ENCODE measurements at places on chromosomes 6 and 20. TPM values are rescaled to one million over a fixed set of nuclear protein-coding genes. Genes with fewer than 3 reads are reported as not detected.

DNA sequence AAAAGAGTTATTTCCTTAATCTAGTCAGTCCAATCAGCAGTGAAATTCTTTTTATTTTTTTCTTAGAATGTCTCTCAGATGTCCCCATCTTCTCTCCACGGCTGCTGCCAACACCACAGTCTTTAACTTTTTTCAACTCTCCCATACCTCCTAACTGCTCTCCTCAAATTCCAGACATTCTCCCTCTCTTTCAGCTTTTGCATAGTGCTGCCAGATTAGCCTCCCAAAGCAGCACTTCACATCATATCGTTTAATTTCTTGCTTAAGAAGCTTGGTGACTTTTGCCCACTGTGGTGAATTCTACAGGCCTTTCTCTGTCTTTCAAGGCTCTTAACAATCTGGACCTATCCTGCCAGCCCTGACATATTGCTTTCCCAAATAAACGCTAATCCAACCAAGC, 233.4 kb downstream of the UST start:
- DNase-seq, result no peak

DNA sequence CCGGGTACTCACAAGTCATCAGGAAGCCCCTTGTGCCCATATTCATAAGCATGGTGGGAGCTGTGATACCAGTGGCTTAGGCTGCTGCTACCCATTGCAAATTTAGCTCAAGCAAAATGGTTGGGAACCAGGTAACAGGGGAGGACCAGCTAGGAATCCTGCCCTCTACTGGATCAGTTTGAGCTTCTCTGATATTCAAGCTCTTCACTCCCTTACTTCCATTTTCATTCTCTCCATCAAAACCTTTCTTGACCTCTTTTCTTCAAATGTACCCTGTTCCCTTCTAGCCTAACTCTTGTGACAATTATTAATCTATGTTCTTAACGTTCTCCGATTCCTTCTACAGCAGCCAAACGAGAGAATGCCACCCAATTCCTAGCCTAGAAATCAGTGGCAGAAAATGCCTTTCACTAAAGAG, 9.7 kb downstream of the NOL7 start:
- DNase-seq, result no peak

GRCh38 chr6:64288351-64288750, 652.7 kb downstream of the PHF3 start:
- DNase-seq, result no peak

DNA sequence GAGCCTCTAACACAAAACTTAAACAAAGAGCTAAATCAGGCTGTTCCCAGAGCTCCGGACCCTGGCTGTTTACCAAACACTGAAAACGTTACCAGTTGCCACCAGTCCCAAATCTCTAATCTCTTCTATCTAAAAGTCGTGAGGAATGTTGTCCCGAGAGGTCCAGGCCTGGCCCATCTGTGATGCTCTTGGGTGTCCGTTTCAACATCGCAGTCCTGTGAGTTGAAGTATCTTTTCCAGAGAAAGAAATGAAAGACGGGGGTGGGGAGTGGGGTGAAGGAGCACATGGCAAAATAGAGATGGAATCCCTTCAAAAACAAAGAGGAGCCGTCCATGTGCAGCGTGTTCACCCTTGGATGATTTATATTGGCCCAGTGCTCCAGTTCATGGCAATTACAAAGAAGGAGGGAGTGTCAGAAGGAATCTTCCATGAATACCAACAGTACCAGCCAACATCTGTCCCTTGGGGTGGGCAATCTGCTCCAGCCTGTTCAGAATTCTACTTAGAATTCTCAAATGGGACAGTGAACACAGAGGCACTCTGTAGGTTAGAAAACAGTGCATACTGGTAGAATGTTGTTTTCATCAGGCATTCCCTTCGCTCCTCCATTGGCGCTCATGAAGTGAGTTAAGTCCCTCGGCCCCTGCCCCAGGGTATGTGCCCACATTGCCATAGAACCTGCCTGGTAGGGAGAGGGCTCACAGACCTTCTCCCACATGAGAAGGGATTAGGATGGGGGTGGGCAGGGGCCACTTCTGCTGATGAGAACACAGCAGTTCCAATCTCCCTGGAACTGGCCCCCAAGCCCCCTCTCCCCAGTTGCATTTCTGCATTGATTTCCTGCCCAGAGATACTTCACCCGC, 112.1 kb downstream of the LY86 start:
- DNase-seq, result no peak

- DNase-seq, result no peak
Measured at GRCh38 chr20:45783656-45784294, 7.9 kb downstream of the WFDC3 start.

- DNase-seq, result no peak
Measured at GRCh38 chr6:109834131-109834530, 143.0 kb downstream of the FIG4 start.

DNA sequence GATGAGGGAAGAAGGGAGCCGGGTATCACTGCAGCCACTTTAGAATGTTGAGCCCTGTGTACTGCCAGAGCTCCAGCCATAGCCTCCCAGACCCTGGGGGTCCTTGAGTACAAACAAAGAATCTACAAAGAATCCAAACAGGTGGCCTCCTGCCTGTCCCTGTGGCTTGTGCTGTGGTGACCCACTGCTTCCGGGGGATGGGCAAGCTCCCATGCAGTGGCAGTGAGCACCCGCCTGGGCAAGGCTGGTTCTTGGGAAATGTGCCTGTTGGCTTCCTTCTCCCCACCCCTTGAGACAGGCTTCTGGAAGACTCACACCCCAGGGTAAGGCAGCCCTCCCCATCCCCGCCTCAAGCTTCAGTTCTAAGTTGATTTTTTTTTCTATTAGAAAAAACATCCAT, 13.9 kb downstream of the SIRPA start:
- DNase-seq, result no peak

GRCh38 chr6:4813055-4813454, 36.9 kb downstream of the CDYL start:
- DNase-seq, result no peak

GRCh38 chr6:13813621-13814175, 659 bp downstream of the MCUR1 start:
- peak; percentile 54 for DNase-seq

DNA sequence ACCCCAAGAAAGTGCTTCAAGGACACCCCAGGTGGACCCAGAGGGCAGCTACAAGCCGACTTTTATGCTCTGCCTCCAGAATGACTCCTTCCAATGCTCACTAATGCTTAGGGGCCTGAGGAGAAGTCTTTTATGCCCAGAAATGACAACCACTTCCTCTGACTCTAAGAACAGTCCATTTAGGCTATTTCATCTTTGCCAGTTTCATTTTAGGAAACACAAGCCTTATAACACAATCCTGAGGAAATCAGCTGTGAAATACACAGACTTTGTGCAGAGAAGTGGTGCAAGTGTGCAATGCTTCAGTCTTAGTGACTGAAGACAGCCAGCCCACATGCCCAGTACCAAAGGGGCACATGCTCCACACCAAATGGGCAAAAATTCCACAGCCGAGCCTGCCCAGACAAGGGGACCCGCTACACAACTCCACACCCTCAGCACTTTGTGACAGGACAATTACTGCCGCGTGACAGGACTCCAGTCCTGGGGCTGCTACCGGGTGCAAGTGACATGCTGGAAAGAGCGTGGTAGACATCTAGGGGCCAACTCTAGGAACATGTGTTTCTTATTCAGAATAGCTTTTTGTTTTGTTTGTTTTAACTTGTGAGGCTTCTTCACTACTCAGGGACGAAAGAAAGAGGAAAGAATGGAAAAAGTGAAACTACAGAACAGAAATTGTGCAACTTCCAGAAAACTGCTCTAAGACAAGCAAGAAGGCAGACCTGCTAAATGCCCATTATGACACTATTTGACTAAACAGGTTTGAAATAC, 28.2 kb upstream of the PLAGL1 start:
- DNase-seq, result no peak

GRCh38 chr6:107917451-107918375, 40.3 kb downstream of the SEC63 start:
- DNase-seq, result no peak

DNA sequence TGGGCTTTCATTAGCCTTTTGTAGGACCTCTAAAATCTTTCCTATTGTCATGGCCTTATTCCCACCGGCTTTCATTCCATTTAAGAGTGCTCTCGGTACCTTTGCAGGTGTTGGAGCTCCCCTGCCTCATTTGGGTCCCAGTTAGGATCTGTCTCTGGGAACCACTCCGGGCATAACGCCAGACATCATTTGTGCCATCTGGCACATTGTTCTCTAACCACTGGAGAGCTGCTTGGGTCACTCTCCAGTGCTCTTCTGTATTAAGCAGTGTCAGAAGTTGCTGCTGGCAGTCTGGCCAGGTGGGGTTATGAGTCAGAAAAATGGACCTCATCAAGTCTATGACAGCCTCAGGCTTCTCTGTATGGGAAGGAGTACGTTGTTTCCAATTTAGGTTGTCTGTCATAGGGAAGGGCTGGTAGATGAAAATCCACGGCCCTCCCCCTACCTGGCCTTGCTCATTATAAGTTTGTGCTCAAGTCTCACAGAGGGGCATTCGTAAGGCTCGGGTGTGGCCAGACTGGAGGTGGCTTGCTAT, 62.9 kb upstream of the MOCS1 start:
- DNase-seq, result no peak

GRCh38 chr6:132648356-132648755, 10.6 kb downstream of the TAAR1 start:
- no peak for DNase-seq

DNA sequence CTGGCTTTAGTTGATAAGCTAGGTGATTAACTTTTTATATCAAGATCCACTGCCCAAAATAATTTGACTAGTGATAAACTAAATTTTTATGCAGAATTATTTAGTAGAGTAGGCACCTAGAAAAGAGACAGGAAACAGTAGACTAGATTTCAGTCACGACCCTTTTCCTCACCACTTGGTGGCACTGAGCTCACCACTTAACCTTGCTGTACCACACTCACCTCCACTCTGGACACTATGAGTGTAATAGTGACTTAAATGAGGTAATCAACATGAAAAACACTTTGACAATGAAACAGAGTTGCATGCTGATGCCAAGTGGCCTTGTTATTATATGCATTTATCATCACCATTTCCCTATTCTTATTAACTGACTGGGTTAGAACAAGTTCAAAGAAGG, 730.4 kb downstream of the KIF16B start:
- no peak for DNase-seq

GRCh38 chr20:33793011-33793931, 17.9 kb upstream of the CHMP4B start:
- DNase-seq, result no peak

DNA sequence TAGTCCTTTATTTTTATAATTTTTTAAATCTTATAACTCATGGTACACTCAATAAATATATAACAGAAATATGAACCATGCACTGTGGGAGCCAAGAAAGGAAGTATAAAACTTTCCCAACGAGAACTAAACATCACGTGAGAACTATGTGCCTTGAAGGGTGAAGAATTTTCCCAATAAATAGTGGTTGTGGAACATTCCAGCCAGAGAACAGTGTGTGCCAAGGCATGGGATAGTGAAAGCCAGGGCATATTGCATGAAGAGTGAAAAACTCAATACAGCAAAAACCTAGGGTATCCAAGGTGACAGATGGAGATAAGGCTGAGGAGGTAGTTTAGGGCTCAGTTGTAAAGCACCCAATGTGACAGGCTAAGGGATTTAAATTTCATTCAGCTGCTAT, 86.1 kb downstream of the SIM1 start:
- no peak for DNase-seq

GRCh38 chr6:6412700-6413099, 92.2 kb upstream of the F13A1 start:
- no peak for DNase-seq

DNA sequence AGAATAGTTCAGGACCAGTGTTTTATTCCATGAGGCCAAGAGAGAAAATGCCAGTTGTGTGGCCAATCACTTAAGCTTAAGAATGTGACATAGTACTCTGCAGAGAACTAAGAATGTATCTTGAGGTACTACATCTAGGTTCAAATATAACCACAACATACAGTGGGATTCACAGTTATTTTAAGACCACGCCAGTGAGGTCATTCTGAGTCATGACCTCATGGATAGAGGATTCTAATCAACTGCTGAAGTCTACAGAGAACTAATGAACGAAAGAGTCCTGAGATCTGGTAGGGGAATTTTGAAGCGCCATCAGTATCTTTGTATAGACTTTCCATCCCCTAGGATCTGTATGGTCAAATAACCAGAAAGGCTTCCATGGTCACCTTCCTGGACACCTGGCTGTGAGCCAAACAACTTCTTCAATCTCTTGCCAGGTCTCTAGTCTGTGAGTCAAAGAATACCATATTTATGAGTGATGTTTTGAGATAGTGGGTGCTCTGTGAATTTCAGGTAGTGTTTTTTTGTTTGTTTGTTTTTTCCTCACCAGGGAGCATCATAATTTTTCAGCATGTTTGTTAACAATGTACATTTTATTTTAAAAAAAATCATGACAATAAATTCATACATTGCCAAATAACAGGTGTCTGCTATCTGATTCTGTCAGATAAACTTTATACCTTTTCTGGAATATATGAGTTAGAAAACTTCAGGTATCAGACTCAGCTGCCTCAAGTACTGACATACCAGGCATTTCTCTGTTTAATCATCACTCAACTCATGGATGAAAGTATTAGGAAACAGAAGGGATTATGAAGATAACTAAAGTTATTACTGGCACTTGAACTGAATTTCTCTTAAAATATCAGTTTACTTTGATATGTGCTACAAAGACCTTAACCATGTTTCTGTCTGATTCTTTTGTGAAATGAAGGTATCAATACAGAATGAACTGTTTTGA, 217.9 kb downstream of the PLCB4 start:
- no peak for DNase-seq

GRCh38 chr20:49724408-49725223, 10.9 kb upstream of the B4GALT5 start:
- DNase-seq, result no peak

HLA-DRB5 gene
- total RNA-seq, result not detected

ESR1 gene
- not detected for total RNA-seq

C20orf204 gene
- 1.3 TPM for total RNA-seq

SIGLEC1 gene
- total RNA-seq, result 10.7 TPM

OOEP gene
- not detected for total RNA-seq

FHL5 gene
- 5.1 TPM for total RNA-seq

LCA5 gene
- total RNA-seq, result 2.3 TPM

TMEM30A gene
- 25.6 TPM for total RNA-seq

VSX1 gene
- total RNA-seq, result not detected

CCHCR1 gene
- total RNA-seq, result 35.5 TPM

TLDC2 gene
- total RNA-seq, result 101 TPM

DIDO1 gene
- total RNA-seq, result 72.5 TPM

OR2H1 gene
- not detected for total RNA-seq

SDCBP2 gene
- 311 TPM for total RNA-seq

NKX2-4 gene
- total RNA-seq, result not detected
